Naive thymus-derived CD4-positive, alpha-beta T cell (primary cell): ENCODE measurements at places on chromosomes 2 and 18. TPM values are rescaled to one million over a fixed set of nuclear protein-coding genes. Genes with fewer than 3 reads are reported as not detected.

Gene SERPINB12
- not detected for total RNA-seq

Gene LTBP1
- 0.28 and 0.29 TPM in 2 replicates for total RNA-seq

Gene DNER
- not detected for total RNA-seq

Gene RND3
- not detected for total RNA-seq

Gene FAM228A
- not detected for total RNA-seq

Gene CABLES1
- total RNA-seq = 0.11 TPM

DNA sequence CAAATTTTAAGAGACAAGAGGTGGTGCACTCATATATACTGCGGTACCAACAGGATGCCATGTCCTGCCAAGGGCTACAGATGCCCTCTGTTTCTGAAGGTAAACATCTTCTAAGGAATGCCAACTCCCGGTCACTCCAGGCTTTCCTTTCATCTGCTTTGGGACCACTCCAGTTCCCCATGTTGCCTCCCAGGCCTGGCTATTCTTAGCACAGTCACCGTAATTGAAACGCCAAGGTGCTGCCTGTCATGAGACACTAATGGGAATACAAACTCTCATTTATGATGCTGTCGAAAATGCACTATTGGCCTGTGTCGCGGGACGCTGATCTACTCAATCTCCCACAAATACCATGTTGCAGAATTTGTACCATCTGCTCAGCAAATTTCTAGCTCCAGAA is 79.6 kb downstream of the KLF7 start:
- DNase-seq = no peak

GRCh38 chr2:133787207-133787606 is 218.9 kb upstream of the NCKAP5 start:
- no peak for DNase-seq

DNA sequence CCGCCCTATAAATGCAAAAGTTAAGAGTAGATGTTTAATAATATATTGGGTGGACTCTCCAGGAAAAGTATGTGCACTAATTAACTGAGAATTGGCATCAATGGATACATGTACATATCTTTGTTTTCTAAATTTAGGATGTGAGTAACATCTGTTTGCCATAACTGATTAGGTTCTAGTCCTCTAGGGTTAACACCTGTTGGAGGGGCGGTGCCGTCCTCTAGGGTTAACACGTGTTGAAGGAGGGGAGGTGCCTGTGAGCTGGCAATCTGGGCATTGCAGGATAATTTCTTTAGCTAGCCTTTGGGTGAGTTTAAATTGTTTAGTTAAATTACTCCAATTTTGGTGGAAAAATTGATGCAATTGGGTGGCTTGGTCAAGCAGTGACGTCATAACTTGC is 30.9 kb downstream of the HTR2B start:
- DNase-seq = no peak

- no peak for DNase-seq
Measured at GRCh38 chr2:30580391-30580790, 133.3 kb downstream of the LCLAT1 start.

DNA sequence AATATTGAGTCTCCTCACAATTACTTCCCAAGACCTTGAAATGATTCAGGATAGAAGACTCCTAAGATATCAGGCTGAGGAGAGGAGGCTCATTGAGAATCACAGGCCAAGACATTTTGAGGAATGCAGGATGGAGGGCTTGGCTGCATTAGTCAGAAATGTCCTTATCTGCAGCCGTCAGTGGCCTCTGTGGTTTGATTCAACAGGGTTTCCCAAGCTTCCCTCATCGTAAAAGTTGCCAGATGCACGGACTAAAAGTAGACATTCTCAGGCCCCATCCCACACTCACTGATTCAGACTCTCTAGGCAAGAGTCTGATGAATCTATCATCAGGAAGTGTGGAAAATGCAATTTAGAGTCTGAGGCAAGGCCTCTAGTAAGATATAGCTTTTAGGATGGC is 34.0 kb upstream of the TMEM178A start:
- no peak for DNase-seq

DNA sequence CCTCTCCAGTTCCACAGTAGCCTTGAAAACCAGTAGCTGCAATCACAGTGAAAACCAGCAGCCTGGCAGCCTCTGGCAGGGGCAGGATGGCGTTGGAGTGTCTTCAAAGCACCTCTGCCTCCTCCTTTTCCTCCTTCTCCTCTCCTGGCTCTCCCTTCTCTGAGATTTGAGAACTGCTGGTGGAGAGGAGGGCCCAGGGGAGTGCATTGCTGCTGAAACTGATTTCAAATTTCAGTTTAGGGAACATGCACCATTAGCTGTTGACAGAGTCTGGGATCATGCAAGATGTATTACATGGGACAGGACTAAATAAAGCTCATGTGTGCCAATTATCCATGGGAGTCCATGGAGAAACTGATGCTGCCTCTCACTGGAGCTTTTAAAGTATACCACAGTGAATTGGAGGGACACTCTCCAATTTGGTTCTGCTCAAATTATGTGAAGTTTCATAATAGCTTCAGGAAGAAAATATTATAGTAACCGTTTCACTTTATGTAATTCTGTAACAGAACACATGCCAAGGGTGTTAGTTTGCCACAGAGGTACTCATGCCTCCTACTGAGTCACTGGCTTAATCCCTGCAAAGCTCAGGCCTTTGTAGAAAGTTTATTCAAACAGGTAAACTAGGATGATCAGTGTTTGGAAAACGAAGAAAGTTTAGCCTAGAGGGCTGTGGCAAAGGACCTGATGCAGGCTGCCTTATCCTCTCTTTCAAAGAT is 146.1 kb downstream of the PRPF40A start:
- DNase-seq = no peak

DNA sequence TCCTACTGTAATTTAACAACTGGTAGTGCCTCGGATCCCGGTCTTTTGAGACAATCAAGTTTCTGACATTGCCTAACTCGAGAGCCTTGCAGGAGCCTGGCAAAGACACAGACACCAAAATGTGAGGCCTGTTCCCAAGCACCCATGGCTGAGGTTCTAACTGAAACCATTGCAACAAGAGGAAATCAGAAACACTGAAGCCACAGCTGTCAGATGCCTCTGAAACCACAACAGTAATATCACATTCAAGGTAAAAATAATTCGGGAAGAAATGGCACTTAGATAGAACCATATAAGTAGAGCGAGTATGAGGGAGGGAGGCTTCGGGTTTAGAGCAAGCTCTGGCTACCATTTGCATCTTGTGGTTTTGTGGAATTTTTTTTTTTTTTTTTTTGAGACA is 285.9 kb downstream of the FBXO15 start:
- no peak for DNase-seq

DNA sequence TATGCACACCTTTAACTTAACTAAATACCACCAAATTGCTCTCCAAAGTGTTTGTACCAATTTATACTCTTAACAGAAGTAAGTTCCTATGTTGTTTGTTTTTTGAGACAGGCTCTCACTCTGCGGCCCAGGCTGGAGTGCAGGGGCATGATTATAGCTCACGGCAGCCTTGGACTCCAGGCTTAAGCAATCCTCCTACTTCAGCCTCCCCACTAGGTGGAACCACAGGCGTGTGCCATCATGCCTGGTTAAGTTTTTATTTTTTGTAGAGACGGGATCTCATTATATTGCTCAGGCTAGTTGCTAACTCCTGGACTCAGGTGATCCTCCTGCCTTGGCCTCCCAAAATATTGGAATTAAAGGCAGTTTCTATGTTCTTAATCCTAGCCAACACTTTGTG is 13.1 kb upstream of the NAB1 start:
- DNase-seq = no peak

- no peak for DNase-seq
Measured at GRCh38 chr18:28036488-28036887, 140.4 kb downstream of the CDH2 start.

DNA sequence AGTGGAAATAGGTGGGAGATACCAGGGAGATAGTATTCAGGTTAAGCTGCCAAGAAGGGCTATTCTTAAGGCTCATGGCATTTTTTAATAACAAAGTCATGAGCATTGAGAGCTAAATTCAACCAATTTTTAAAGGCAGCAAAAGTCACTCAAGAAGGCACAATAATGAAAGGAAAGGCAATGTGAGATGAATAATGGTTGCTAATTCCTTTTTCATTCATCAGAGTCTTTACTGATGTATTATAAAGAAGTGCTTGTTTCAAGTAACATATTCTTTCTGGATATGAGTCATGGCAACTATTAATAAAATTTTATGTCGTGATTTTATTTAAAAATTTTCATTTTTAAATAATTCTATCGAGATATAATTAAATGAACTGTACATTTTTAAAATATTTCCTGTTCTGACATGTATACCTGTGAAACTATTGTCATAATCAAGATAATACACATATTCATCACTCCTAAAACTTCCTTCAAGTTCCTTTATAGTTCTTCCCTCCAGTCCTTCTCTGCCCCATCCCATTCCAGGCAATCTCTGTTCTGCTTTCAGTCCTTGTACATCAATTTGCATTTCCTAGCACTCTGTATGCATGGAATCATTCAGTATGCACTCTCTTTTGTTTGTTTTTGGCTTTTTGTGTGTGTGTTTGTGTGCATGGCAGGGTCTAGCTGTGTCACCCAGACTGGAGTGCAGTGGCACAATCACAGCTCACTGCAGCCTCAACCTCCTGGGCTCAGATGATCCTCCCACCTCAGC is 40.8 kb downstream of the VWC2L start:
- DNase-seq = no peak

GRCh38 chr2:160977376-160977775 is 182.9 kb upstream of the TANK start:
- DNase-seq = no peak

DNA sequence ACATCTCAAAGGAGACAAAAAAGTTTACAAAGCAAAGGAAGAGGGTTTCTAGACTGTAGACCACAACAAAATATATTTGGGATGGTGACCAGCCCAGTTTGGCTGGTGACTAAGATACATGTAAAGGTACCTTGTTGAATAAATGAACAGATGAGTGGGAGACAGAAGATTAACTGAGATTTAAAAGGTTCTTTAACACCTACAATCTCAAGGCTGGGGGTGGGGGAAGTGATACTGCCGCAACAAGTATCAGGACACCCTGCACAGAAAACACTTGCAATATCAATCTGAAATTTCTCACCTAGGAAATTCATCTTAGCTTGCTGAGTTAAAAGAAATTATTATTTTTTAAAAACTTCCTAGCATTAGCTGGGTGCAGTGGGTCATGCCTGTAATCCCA is 8.3 kb downstream of the RNF149 start:
- DNase-seq = no peak

- DNase-seq = no peak
Measured at GRCh38 chr18:58862851-58863538, 1.7 kb upstream of the ZNF532 start.

GRCh38 chr2:1739961-1740715 is 4.2 kb downstream of the PXDN start:
- DNase-seq = no peak

- peak; percentile 43 for DNase-seq
Measured at GRCh38 chr2:204325468-204325867, 219.8 kb upstream of the PARD3B start.

DNA sequence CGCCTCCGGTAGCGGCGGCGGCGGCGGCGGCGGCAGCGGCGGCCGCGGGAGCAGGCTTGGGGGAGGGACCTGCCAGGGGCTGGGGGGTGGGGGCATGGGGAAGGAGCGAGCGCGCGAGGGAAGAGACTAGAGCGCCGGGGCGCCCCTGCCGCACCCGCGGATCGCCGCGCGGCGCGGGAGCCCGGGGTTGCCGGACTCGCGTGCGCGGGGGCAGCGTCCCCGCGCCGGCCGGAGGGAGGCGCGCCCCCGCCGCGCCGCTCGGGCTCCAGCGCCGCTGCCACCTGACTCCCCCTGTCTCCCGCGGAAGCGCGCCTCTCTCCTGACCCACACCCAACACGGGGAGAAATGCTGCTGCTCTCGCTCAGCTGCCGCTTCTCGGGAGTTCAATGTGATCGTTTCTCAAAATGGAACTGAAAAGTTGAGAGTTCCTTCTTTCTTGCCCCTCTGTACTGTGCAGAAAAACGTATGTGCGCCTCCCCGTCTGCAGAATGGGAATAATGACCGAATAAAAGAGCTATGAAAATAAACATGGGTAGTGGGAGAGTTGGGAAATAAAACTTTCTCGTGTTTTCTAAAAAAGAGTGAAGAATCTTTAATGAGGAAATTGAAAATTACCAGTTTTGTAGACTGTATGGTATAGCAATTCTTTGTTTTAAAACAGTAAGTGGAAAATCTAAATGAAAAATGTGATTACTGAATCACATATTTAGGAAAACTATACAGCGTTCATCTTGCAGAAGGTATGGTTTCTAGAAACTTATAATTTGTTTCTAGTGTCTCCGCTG is 455 bp upstream of the TLK1 start:
- peak; percentile 48 for DNase-seq

- DNase-seq = no peak
Measured at GRCh38 chr2:218578272-218578877, 9.7 kb downstream of the CNOT9 start.

GRCh38 chr18:67278984-67279383 is 237.5 kb downstream of the DSEL start:
- DNase-seq = no peak

- DNase-seq = no peak
Measured at GRCh38 chr2:137729305-137729704, 235.0 kb upstream of the HNMT start.

- no peak for DNase-seq
Measured at GRCh38 chr18:7908681-7909299, 341.7 kb downstream of the PTPRM start.

DNA sequence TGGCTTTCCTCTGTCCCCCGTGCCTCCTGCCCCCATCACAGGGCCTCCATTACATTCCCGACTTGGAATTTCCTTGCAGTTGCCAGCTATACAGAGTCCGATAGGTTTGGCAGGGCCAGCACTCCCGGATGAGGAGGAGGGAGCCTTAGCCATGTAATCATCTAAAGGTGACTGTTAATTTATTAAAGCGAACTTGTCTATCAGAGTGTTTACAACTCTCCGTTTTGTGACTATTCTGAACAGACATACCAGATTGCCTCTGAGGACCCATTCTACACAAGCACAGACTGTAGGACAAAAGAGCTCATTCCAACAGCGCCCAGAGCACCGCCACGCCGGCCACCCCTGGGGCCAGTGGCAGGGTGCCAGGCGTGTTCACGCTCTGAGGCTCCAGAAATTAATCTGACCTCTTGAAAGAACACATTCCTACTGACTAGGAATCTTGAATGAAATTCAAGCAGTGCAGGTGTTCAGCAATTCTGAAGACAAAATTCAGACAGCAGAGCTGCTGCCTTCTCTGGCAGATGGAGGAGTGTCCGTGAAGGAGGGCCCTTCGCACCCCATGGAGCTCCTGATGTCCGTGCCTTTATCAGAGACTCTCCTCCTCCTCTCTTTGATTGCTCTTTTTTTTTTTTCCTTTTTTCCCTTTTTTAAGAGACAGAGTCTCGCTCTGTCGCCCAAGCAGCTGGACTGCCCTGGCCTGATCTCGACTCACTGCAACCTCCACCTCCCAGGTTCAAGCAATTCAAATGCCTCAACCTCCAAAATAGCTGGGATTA is 58.1 kb upstream of the RALBP1 start:
- DNase-seq = no peak

- DNase-seq = no peak
Measured at GRCh38 chr18:55351241-55351691, 236.7 kb downstream of the TCF4 start.
